ENCODE measurements at places on chromosomes 13 and 19.

DNA sequence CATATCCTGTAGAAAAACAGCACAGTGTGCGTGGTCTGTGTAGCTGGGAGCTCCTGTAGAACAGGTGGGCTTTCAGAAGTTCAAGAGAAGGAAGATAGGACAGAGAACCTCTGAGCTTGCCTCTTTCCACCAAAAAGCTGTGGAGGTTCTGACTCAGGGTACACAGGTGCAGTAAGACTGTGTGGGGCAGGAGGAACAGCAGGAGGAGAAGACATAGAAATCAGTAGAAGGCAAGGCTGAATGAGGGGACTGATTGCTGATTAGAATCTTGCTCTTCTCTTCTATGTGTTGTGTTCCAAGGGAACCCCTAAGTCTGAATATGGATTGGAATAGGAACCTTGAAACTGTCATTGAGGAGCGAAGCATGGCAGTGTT, 122.7 kb downstream of the AKAP11 start:
- DNase-seq, result no peak

- DNase-seq, result no peak
Measured at GRCh38 chr13:28478127-28478526, 16.8 kb downstream of the FLT1 start.

DNA sequence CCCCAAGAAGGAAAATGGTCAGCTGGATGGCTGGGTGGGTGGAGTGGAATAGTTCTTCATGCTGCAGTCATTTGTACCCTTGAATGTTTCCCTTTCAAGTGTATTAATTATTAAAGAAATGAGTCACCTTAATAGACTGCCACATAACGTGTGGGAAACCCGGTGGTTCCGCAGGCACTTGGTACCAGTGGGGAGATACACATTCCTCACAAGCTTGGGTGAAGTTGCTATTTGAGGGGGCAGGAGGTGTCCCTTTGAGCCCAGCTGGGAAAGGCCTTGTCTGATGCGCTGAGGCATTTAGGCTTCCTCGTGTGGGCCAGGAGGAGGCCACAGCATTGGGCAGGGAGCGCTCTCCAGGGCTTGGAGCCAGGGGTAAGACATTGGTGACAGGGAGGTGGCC, 57.7 kb downstream of the ATP8A2 start:
- DNase-seq, result no peak

DNA sequence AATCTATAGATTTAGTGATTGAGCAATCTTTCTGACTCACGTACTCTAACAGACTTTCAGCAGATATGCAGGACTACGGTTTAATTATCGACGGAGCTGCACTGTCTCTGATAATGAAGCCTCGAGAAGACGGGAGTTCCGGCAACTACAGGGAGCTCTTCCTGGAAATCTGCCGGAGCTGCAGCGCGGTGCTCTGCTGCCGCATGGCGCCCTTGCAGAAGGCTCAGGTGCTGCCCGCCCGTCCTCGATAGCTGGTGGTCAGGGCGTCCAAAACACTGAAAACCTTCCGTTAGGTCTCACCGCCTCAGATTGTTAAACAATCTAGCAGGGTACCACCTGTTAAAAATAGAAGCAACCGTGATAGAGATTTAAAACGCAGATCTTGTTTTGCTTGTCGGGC, 113.2 kb upstream of the MCF2L start:
- no peak for DNase-seq

DNA sequence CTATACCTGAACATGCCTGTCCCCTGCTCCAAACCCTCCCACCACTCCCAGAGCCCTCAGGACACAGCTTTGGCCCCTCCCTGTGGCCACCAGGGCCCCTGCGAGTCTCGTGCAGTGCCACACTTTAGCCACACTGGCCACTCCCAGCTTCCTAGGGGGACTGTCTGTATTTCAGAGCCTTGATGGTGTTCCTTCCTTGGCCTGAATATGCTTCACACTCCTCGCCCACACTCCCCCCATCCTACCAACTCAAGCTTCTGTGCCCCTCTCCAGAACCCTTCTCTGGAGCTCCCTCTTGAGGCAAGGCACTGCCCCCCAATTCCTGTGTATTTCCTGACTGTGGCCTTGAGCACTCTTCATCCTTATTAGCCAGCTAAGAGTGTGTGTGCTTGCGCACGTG, 80.2 kb downstream of the DPF1 start:
- DNase-seq, result no peak

GRCh38 chr13:97339988-97340749, 93.8 kb upstream of the RAP2A start:
- DNase-seq, result peak; percentile 10

DNA sequence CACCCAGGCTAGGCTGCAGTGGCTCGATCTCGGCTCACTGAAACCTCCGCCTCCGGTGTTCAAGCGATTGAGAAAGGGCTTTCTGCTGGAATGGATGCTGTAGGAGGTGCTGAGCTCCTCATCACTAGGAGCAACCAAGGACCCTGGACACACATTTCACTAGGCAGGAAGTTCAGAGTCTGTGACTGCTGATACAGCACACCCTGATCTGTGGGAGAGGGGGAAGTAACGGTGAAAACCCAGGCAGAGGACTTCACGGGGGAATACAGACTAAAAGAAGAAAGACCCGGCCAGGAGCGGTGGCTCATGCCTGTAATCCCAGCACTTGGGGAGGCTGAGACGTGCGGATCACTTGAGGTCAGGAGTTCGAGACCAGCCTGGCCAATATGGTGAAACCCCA, 11.9 kb upstream of the NOTCH3 start:
- DNase-seq, result no peak

DNA sequence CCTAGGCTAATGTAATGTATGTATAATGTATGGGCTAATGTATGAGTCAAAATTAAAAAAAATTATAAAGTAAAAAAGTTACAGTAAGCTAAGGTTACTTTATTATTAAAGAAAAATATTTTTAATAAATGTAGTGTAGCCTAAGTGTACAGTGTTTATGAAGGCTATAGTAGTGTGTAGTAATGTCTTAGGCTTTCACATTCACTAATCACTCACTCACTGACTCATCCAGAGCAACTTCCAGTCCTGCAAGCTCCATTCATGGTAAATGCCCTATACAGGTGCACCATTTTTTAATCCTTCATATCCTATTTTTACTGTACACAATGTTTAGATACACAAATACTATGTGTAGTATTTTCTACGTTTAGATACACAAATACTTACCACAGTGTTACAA, 1.8 kb upstream of the TMEM272 start:
- no peak for DNase-seq

All from T-helper 1 cell (primary cell).